ENCODE measurements at places on chromosomes 5 and 9.

GRCh38 chr5:128490761-128491160 is 47.3 kb downstream of the FBN2 start:
- no peak for DNase-seq

- DNase-seq = no peak
Measured at GRCh38 chr5:74067748-74068541, 441.9 kb downstream of the ARHGEF28 start.

DNA sequence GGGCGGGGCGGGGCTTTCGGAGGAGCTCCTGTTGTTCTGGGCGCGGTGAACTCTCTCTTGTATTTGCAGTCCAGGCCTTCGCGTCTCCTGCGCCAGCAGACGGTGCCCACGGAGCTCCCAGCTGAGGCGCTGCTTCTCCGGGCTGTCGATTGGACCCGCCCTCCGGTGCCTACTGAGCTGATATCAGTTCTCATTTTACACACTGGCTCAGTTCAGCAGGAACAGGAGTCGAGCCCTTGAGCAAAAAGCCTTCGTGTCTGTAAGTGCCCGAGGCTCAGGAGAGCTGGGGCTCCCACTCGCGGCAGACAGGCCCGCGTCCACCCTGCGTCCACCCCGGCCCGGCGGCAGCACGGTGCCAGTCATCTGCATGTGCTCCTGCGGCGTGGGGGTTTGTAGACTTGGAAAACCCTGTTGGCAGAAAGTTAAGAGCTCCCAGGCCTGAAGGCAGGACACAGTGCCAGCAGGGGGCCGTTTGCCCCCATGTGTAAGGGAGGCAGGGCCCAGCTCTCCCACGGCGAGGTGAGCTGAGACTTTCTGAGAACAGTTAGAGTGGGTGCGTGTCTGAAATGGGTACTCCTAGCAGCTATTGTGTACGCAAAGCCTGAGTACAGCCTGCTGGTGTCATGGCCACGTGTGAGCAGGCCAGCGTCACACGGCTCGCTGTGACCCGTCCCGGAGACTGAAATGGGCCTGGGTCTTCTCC is 231.5 kb downstream of the FANCC start:
- no peak for DNase-seq

- DNase-seq = no peak
Measured at GRCh38 chr5:76701298-76701697, 14.6 kb upstream of the F2R start.

DNA sequence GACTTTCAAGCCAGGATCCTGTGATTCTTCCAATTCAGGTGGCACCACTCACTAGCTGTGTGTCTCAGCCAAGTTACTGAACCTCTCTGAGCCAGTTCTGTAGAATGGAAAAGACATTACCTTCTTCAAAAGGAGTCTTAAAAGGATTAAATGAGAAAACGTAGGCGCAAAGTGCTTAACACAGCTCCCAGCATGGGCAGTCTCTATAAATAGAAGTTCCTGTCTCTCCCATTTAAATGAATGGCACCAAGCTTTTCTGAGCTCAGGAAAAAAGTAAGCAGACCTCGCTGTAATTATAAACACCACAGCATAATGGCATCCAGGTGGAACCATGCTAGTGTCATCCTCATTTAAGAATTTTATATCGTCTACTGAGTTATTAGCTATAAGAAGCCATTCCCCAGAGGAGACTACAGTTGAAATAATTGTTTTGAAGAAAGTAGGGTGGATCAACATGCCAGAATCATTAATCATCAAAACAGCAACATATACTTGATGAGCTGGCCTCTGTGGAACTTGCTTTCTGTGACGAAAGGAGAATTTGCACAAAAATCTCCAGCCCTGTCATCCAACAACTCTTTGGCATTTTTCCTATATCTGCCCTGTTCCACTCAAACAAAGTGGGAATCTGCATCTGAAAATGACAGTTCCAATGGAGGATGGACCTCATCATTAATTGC is 188.9 kb downstream of the SPOCK1 start:
- no peak for DNase-seq

DNA sequence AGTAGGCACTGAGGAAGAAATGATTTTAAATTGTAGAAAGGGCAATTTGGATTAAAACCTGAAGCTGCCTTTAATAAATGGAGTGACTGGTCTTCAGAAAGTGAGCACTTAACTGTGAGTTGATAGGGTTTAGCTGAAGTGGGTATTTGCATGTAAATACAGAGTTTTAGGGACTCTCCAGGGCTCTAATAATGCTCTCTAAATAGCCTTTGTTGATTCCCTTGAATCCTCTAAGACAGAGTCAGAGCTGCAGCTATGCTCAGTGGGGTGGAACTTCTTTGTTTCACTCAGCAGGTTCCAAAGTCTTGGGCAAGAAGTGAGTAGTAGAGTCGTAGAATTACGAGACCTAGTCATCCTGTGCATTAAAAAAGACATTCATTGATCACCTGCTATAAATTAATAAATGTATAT is 21.4 kb downstream of the GLRA1 start:
- no peak for DNase-seq

GRCh38 chr9:136990242-136990911 is 1.8 kb upstream of the PAXX start:
- no peak for DNase-seq

GRCh38 chr9:94869415-94869843 is 142.9 kb downstream of the AOPEP start:
- DNase-seq = no peak

DNA sequence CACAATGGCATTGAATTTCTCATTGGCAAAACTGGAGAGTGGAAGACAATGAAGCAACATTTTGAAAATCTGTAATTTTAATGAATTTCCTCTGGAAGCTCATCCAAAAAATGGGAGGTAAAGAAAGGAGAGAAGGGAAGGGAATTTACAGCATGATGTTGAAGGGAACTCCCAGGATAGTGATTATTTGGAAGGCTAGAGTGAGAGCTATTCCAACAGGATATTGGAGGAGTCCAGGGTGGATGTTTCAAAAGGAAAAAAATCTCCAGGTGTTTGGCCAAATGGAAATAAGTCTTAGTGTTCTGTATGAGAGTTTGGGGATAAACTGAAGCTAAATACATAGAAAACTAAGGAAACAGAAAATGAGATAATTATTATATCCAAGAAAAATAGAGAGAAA is 106.2 kb downstream of the IZUMO3 start:
- no peak for DNase-seq

GRCh38 chr5:178416919-178417318 is 173.3 kb downstream of the COL23A1 start:
- no peak for DNase-seq

GRCh38 chr5:159386028-159386711 is 55.9 kb upstream of the IL12B start:
- no peak for DNase-seq

- no peak for DNase-seq
Measured at GRCh38 chr5:131389096-131389868, 125.4 kb downstream of the CDC42SE2 start.

GRCh38 chr5:34571677-34572041 is 84.5 kb upstream of the RAI14 start:
- DNase-seq = no peak

GRCh38 chr5:139140591-139141071 is 57.5 kb downstream of the SIL1 start:
- DNase-seq = no peak

- no peak for DNase-seq
Measured at GRCh38 chr9:127893392-127893791, 6.0 kb downstream of the ST6GALNAC6 start.

DNA sequence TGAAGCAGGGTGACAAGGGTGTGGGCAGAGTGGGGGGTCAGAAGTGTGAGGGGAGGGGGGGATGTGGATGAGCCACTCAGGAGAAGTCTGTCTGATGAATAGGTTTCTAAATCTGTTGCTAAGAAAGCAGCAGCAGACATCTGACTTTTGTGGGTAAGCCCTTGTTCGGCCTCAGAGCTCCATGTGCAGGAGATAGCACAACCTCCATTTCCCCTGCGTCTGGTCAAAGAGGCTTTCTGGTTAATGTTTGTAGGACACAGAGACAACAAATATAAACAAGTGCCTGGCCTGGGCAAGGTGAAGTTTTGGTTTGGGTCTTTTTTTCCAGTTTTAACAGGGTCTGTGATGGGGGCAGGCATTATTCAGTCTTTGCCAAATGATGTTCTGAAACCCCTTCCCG is 57.0 kb upstream of the GNE start:
- DNase-seq = no peak

- no peak for DNase-seq
Measured at GRCh38 chr5:17403695-17404490, 94.1 kb upstream of the TAF11L2 start.

GRCh38 chr9:103287361-103287760 is 292.2 kb downstream of the CYLC2 start:
- DNase-seq = no peak

GRCh38 chr5:38714240-38714639 is 131.6 kb upstream of the OSMR start:
- DNase-seq = no peak

DNA sequence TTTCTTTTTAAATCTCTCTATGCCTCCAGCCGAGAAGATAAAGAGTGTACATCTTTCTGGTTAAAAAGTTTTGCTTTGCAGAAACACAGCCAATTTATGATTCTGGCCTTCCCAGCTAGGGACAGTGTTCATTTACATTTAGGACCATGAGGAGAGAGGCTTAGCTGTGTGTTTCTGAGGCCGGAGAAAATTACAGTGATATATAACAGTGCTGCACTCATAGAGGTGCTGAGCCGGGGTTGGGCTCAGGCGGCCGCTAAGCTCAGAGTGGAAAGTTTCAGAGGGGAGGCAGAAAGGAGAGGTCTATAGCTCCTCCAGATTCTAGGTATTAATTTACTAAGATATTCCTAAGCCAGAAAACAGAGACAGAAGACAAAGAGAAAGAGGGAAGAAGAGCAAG is 37.0 kb upstream of the LCP2 start:
- no peak for DNase-seq

- DNase-seq = peak; percentile 28
Measured at GRCh38 chr9:7266911-7267595, 509.3 kb downstream of the KDM4C start.

GRCh38 chr9:91771864-91772263 is 178.2 kb downstream of the ROR2 start:
- DNase-seq = no peak

- DNase-seq = no peak
Measured at GRCh38 chr5:168176251-168176650, 115.2 kb upstream of the WWC1 start.

DNA sequence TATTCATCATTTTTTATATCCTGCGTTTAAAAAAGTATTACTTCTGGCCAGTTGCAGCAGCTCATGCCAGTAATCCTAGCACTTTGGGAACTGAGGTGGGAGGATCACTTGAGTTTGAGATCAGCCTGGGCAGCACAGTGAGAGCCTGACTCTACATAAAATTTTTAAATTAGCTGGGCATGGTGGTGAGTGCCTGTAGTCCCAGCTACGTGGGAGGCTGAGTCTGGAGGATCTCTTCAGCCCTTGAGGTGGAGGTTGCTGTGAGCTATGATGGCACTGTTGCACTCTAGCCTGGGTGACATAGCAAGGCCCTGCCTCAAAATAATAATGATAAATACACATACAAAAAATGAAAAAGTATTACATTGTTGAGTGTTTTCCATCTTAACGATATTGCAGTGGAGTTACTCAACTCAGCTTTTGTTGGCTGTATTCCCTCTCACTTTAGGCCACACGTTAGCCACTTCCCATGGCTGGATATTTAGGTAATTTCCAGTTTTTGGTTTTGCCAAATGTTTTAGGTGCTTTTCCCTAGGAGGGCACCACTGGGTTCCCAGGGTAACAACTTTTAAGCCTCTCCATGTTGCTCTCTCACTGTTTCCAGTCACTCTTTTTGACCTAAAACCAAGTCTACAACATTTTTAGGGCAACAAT is 20.6 kb downstream of the SHB start:
- no peak for DNase-seq

DNA sequence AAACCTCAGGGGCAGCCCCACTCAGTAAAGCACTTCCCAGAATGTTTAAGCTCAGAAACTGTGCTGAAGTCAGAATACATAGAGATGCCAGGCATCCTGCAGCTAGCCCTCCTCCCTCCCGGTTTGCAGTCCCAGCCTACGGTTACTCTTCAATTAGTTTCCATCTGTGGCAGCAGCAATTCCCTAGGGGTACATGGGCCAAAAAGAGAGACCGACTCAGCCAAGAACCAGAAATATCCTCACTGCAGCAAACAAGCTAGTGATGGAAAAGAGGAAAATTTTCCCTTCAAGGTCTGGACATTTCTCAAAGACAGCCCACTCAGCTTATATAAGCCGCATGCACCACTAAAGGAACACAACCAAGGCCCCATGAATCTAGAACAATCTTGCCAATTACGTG is 89.1 kb upstream of the PPP2R2B start:
- no peak for DNase-seq

DNA sequence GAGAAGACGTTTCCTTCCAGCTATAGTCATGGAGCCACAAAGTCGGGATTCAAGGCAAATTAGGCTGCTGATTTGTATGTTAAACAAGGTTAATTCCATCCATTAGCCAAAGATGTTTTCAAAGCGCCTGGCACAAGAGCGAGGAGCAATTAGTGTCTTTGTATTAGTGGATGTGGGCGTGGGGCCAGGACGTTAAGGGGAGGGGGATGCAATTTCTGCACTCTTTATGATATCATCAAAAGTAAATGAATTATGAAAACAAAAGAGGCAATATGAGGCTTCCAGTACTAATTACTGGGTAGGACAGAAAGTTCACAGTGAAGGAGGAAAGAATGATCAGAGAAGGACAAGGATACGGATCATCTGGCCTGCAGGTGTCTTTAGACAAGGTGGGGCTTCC is 230.9 kb upstream of the MSX2 start:
- DNase-seq = no peak

GRCh38 chr5:124678468-124678867 is 68.0 kb downstream of the ZNF608 start:
- DNase-seq = no peak

GRCh38 chr5:176736931-176737745 is 73.2 kb upstream of the UNC5A start:
- DNase-seq = no peak

- DNase-seq = no peak
Measured at GRCh38 chr5:321230-321725, at the start of gene AHRR. AHRR (plus strand) TSS chr5:321714; CDS start chr5:343903, 22,189 bp downstream.

- DNase-seq = no peak
Measured at GRCh38 chr5:117131876-117132275, 557.3 kb upstream of the SEMA6A start.

DNA sequence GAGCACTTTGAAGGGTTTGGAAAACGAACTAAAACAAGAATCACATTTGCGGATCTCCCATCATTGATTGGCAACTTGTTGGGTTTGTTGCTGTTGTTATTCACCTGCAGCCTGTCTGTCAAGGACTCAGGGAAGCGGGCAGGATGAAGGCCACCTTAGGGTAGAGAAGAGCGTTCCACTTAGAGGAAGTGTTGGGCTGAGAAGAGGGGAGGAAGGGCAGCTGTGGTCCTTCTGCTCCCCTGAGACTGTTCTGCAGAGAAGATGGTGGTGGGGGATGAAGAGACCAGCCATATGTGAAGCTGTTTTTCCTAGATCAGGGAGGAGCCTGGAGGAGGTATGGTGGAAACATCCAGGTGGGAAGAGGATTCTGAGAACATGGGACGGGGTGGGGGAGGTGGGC is 70.6 kb upstream of the CPEB4 start:
- no peak for DNase-seq

- DNase-seq = no peak
Measured at GRCh38 chr9:14822666-14823065, 87.6 kb downstream of the FREM1 start.

- DNase-seq = no peak
Measured at GRCh38 chr5:106673941-106674340, 996.8 kb downstream of the EFNA5 start.

GRCh38 chr5:119333421-119333851 is 22.4 kb upstream of the TNFAIP8 start:
- DNase-seq = no peak

Data from amygdala (tissue), 56 donors.